ENCODE measurements at places on chromosomes 16 and 17. TPM values are rescaled to one million over a fixed set of nuclear protein-coding genes. Genes with fewer than 3 reads are reported as not detected.
A peak's percentile ranks its signal among the peaks of the same experiment; 100 is the strongest.

GRCh38 chr16:4685292-4685691, 8.1 kb upstream of the NUDT16L1 start:
- no peaks in the 10 kb centered on the region for H3K27me3 ChIP-seq
- DNase-seq, result peak; percentile 72
- no peak overlapping the region for H3K4me3 ChIP-seq
- peak overlapping the region; percentile 67 for H3K27ac ChIP-seq
- H3K36me3 ChIP-seq, result peaks cover 48% of the 10 kb centered on the region
- peaks cover 36% of the 10 kb centered on the region for H3K4me1 ChIP-seq

DNA sequence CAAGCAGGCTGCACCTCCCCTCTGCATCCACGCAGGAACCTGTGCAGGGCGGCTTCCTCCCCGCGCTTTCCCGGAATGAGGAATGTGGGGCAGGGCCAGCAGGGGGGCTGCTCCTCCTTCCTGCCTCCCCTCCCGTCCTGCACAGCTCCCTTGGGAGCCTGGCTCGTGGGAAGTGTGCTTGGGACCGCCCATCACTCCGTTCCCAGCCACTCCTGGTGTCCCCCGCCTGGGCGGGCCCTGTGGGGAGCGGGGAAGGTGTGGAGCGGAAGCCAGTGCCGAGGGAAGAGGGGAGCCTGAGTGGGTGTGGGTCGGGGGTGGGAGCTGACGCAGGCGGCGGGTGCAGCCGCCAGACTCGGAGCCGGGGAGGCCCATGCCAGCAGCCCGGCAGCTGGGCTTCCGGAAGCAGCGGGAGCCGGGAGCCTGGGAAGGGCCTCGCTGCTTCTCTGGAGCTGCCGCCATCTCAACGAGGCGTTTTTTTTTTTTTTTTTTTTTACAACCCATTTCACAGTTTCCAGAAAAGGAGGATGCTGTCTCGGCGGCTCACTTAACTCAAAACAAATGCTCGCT, 24.1 kb downstream of the BAHCC1 start:
- H3K36me3 ChIP-seq, result no peaks in the 10 kb centered on the region
- peak overlapping the region; percentile 79 for H3K27ac ChIP-seq
- no peaks in the 10 kb centered on the region for H3K27me3 ChIP-seq
- peaks cover 62% of the 10 kb centered on the region for H3K4me1 ChIP-seq
- peak overlapping the region; percentile 35 for H3K4me3 ChIP-seq
- DNase-seq, result no peak

- H3K27me3 ChIP-seq, result no peaks in the 10 kb centered on the region
- no peaks in the 10 kb centered on the region for H3K36me3 ChIP-seq
- peak; percentile 35 for DNase-seq
- peaks cover 32% of the 10 kb centered on the region for H3K4me1 ChIP-seq
- H3K4me3 ChIP-seq, result peak overlapping the region; percentile 85
Measured at GRCh38 chr16:1706386-1707192, 594 bp downstream of the MAPK8IP3 start.

ZNF385C gene
- total RNA-seq, result not detected

CCL23 gene
- total RNA-seq, result not detected

- H3K27me3 ChIP-seq, result peaks cover 33% of the 10 kb centered on the region
- H3K4me3 ChIP-seq, result no peak overlapping the region
- no peak overlapping the region for H3K27ac ChIP-seq
- no peaks in the 10 kb centered on the region for H3K4me1 ChIP-seq
- no peak for DNase-seq
- H3K36me3 ChIP-seq, result no peaks in the 10 kb centered on the region
Measured at GRCh38 chr17:79536212-79536840, 74.5 kb downstream of the RBFOX3 start.
